ENCODE measurements at places on chromosomes 2 and 18.

DNA sequence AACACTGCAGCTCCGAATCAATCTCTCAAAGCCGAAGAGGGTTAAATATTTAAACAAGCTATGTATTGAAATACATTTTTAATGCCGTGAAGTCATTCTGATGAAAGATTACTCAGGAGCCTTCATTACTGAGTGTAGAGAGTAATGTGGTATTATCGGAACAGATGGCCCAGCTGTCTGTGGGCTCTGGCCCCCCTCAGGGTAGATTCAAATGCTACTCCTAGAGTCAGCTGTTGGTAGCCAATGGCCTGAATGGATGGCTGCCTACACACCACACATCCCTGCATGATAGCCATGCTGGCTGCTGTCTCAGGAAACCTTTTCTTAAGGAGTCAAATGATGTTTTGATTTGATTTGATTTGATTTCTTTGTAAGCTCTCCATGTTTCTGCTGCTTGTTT lies 732.3 kb upstream of the CELF4 start:
- no peak for DNase-seq

GRCh38 chr2:147224070-147224469 lies 620.8 kb upstream of the ACVR2A start:
- DNase-seq, result no peak

- no peak for DNase-seq
Measured at GRCh38 chr2:1798785-1799144, 54.5 kb upstream of the PXDN start.

- no peak for DNase-seq
Measured at GRCh38 chr2:24049485-24050021, at the start of gene FKBP1B. Gene FKBP1B, plus strand, starts transcription at chr2:24049741. Its CDS starts 109 bp downstream, at chr2:24049850.

DNA sequence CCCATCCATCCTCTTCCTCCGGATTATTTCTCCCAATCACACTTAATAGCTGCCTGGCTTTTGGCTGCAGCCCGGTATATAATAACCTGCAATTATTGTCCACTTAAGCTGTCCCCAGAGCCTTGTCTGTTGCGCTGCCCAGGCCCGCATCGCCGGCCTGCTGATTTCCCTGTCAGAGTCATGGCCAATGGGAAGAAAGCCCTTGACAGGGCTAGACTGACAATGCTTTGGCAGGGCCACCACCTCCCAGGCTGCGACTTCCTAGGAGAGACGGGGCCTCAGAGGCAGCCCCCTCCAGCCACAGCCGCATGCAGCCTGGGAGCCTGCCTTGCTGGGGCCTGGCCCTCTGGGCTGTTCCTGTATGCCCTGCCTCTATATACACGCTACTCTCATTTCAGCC lies 10.0 kb upstream of the CELF4 start:
- DNase-seq, result no peak

DNA sequence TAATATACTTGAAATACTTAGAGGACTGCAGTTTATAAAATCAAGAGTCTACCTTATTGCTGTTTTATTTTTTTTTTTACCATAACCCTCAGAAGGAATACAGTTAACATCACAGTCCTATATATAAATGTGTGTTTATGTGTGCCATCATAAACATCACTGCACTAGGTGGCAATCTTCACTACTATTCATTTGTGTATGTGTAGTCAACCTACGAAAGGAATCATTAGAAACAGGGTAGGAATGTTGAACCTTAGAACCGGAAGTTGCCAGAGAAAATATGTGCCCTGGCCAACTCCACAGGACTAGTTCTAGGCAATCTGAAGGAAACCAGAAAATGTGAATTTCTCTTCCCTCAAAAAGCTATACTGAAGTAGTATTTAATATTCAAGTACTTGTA lies 3.4 kb downstream of the GEN1 start:
- DNase-seq, result no peak

- DNase-seq, result peak; percentile 4
Measured at GRCh38 chr2:166593403-166593802, 99.4 kb upstream of the SCN7A start.

DNA sequence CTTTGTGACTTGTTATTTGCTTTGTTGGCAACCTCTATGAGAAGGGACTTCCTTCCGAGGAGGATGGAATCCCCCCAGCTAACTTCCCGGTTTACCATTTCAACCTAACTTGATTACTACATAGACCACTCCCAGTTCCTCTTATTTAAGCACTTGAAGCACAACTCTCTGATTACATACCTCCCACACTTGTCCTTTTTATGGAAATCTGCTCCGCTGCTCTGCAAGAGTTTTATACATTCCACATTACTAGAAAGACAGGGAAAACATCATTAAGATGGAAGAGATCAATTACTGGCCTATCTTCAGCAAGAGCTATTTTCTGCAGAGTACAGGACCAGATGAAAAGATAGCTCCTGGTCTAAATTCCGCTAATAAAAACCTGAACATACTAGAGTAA lies 160.0 kb upstream of the PGAP1 start:
- DNase-seq, result no peak

DNA sequence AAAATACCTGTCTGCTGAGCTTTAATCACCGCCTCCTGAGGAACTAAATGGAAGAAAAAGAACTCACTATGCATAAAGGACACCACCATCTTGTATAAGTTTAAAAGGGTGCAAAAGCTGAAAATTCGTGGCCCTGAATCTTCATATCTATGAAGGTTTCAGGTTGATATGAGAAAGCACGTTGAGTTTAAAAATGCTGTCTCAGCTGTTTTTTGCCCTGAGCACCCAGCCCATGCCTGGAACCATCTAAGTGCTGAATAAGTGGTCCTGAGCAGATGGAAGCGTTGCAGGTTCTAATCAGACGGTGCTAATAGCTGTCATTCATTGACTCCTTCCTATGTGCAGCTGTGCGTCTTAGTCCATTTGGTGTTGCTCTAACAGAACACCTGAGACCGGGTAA lies 467.4 kb downstream of the EIPR1 start:
- no peak for DNase-seq

GRCh38 chr2:100981011-100981410 lies 21.1 kb upstream of the RPL31 start:
- no peak for DNase-seq

- no peak for DNase-seq
Measured at GRCh38 chr2:71122387-71123298, 7.4 kb downstream of the MCEE start.

DNA sequence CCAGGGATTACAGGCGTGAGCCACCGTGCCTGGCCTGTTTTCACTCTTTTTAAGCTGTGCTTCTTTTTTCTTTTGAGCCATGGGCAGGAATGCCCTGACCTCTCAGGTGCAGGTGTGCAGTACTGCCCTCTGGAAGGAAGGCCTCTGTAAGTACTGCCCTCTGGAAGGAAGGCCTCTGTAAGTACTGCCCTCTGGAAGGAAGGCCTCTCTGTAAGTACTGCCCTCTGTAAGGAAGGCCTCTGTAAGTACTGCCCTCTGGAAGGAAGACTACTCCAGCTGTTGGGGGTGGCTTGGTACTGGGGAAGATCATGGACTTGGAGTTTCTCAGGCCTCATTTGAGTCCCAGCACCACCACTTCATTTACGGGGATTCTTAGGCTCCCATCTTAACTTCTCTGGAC lies 248.5 kb upstream of the ID2 start:
- DNase-seq, result no peak

DNA sequence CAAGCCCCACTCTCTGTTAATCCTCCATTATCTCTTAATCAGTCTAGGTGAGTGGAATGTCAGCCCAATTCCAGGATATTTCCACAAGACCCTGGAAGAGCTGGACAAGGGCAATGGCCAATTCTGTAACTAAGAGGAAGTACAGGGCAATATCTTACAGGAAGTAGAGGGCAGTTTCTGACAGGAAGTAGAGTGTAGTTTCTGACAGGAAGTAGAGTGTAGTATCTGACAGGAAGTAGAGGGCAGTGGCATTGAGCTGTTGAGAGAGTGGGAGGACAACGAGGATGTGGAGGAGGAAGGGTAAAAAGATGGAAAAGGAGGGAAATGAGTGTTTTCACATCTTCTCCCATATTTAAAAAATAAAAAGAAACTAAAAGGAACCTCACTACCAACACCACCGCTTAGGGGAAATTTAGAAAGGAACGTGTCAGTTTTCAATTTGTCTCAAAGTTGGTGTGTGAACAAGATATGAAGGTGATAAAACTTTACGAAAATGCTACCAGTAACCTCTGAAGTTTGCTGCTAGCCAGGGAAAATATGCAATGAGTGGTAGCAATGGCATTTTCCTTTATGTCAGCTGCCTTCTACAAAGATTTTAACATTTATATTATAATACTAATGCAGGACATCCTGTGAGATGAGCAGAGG lies 430.9 kb upstream of the HNRNPA3 start:
- DNase-seq, result no peak

GRCh38 chr18:69383186-69383585 lies 17.5 kb upstream of the DOK6 start:
- DNase-seq, result no peak

GRCh38 chr18:45221363-45221762 lies 393.9 kb upstream of the SLC14A2 start:
- DNase-seq, result peak; percentile 50

DNA sequence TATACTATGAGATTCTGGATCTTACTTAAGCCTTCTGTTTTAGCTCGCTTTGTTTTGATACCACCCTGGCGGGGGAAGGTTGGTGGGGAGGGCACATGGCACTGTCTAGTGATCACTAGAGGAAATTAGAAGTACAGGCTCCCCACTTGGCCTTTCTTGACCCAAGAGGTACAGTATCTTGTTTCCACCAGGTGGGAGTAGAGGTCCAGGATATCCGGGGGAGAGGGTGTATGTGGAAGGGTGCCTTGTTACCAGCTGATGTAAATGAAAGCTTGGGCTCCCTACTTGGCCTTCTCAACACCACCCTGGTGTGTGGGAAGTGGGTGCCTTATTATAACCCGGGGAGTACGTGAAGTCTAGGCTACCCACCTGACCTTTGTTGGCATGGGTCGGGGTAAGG lies 7.5 kb downstream of the GALNT1 start:
- no peak for DNase-seq

GRCh38 chr2:84306361-84306760 lies 152.7 kb downstream of the SUCLG1 start:
- no peak for DNase-seq

GRCh38 chr2:116819355-116819754 lies 995.1 kb upstream of the DDX18 start:
- DNase-seq, result no peak

DNA sequence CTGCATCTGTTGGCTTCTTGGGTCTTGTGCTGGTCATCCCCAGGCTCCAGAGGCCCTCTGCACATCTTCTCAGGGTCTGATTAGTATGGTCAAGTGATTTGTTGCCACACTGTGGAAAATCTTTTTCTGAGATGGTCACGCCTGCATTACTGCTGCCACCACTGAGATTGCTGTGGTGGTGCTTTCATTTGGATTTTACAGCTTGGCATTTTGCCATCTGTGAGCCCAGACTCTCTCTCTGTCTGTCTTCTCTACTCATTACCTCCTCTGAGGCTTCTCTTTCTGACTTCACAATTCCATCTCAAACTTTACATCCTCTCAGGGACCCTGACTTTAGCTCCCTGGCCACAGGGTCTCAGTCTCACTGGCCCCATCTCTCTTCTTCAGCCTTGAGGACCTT lies 154.6 kb downstream of the LRRTM1 start:
- no peak for DNase-seq

GRCh38 chr2:156322686-156323231 lies 9.8 kb downstream of the NR4A2 start:
- DNase-seq, result no peak

- DNase-seq, result no peak
Measured at GRCh38 chr2:64700133-64700809, 46.6 kb upstream of the SERTAD2 start.

- no peak for DNase-seq
Measured at GRCh38 chr2:241068942-241069810, 32.9 kb downstream of the MTERF4 start.

DNA sequence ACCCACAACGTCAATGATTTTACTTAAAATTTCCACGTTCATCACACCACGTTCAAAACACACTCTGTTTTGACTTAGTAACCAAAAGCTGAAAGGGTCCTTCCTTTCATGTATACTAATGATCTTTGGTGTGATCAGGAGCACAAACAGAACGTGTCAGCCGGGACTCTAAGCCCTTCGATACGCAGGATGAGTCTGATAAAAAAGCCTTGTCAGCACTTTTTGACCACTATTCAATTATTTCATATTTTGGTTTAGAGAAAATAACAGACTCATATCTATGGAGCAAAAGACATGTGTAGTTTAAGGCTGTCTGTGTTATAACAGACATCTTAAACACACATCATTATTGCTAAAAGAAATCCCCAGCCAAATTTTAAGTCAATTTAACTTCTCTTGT lies 345.3 kb downstream of the ZNF516 start:
- DNase-seq, result no peak

DNA sequence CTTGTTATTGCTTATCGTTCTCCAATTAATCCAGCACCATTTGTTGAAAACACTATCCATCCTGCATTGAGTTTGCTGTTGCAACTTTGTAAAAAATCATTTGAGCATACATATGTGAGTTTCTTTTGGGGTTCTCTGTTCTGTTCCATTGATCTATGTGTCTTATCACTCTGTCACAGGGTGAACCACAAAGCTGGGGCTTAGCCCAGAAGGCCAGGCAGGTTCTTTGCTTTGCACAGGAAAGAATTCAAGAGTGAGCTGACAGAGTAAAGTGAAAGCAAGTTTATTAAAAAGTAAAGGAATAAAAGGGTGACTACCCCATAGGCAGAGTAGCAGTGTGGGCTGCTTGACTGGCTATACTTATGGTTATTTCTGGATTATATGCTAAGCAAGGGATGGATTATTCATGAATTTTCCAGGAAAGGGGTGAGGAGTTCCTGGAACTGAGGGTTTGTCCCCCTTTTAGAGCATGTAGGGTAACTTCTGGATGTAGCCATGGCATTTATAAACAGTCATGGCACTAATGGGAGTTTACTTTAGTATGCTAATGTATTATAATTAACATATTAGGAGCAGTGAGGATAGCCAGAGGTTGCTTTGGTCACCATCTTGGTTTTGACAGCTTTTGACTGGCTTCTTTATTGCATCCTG lies 46.8 kb downstream of the RNF138 start:
- no peak for DNase-seq

DNA sequence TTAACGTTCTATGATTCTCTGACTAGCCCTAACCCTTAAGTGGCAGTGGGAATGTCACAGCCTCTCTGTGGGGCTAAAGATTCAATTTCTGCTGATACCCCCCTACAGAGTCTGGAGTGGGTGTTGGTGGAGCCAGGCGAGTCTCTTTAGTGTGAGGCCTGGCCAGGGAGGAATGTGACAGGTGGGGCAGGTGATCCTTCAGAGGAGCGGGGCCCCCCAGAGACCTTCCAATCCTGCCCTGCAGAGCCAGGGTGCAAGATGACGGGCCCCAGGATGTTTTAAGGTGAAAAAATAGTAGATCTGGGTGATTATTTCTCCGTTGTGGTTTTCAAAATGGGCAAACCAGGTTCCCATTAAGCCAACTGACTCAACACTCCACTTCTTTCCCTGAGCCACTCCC lies 28.2 kb upstream of the DNMT3A start:
- DNase-seq, result no peak

- DNase-seq, result no peak
Measured at GRCh38 chr2:26010943-26011342, 22.9 kb upstream of the RAB10 start.

DNA sequence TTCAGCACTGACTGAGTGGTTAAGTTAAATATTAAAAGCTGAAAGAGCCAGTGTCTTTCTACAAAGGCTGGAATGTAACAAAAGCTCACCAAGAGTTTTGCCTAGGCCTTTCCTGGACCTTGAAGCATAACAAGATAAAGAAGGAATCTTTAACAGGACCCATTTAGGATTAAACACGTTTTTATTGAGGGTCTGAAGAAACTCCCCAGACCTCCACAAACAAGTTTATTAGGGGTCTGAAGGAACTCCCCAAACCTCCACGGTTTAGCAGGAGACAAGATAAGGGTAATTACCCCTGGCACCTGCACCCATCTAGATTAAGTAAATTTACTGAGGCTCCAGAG lies 104.0 kb downstream of the ACAA2 start:
- no peak for DNase-seq

- DNase-seq, result no peak
Measured at GRCh38 chr2:39179974-39180960, 59.4 kb upstream of the SOS1 start.
